ENCODE measurements at places on chromosomes 2 and 18.

DNA sequence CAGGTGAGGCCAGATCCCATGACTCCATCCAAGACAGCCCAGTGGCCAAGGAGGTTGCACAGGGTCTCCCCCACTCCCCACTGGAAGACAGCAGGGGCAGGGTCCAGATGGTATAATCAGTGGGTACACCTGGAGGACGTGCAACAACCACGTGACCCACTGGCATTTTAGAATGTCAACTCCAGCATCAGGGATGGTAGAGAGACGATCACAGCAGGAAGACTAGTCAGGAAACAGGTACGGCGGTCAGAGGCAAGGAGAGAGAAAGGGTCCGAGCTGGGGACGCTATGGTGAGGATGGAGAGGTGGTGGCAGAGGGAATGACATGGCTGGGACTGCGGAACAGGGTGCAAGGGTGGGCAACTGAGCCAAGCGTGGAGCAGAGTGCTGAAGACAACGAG, 23.0 kb downstream of the SERTAD2 start:
- DNase-seq = no peak

- DNase-seq = no peak
These were observed 1.2 kb upstream of the MZT2A start for GRCh38 chr2:131493199-131493968.

DNA sequence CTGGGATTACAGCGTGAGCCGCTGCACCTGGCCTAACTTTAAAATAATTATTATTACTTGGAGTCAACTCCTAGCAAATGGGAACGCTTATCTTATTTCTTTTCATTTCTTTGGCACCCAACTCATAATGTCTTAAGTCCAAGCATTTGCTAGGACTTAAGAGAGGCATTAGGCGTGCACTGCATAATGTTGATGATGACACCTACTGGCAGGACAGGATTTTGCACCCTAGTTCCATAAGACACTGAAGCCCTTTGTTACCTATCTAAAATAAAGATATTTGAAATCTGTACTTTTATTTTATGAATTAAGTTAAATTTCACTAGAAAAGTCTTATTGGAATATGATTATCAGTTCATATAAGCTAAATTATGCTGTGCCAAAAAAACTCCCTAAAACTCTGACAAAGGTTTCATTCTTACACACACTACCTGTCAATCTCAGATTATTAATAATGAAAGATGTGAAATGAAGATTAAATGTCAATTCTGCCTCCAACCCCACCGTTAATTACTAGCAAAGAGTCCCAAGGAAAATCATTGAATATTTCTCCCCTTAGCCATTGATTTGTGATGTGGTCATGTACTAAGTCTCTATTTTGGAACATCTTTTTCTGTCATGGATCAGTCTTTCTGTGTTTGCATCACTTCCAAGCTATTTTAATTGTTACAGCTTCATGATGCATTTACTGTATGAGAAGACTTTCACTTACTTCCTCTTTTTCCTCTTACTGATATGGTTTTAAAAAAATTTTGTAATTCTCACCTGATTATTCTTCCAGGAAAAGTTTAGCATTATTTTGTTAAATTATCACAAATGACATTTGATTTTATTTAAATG, 12.7 kb upstream of the CDH2 start:
- no peak for DNase-seq

DNA sequence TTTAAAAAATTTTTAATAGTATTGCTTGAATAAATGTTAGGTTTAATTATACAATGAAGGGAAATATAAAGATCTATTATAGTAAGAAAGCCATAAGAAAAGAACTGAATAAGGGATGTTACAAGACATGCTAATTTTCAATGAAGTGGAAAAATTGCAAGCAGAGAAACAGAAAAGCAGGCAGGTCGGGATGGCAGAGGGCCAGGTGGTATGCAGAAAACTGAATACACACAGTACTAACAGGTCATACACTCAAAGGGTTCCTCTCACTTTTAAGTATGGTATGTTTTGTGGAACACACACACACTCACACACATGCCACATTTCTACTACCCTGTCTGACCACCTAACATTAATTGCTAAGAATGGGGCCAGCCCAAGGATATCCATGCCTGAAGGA, 76.7 kb upstream of the DTNA start:
- no peak for DNase-seq

DNA sequence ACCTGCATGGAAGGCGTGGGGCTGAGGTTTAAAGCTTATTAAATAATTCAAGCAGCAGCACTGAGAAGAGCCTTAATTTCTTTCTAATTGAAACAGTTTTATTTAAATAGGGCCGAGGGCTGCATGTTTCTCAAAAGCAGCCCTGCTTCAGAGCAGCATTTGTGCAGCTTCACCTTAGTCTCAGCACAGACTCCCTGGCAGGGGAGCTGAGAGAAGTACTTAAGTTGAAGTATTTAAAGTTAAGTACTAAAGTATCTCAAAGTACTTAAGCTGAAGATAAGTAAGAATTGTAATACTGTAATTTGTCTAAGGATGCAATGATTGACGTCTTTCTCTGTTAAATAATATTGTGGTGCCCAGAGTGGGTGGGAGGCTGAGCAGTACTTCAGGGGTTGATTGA, 31.4 kb downstream of the IMPA2 start:
- no peak for DNase-seq
